Activated naive CD4-positive, alpha-beta T cell treated with anti-CD3 and anti-CD28 coated beads, Interleukin-2, amount 50 U/mL, for 72 hours (primary cell): ENCODE measurements at places on chromosomes 11 and 22.

GRCh38 chr22:41377846-41378245 lies 3.9 kb upstream of the TEF start:
- DNase-seq, result no peak

GRCh38 chr11:119175493-119176077 lies 7.1 kb downstream of the NLRX1 start:
- DNase-seq, result no peak

- no peak for DNase-seq
These were observed 782.9 kb downstream of the BRD1 start for GRCh38 chr22:49044776-49045175.

GRCh38 chr11:330694-331357 lies 10.2 kb upstream of the IFITM3 start:
- DNase-seq, result no peak

DNA sequence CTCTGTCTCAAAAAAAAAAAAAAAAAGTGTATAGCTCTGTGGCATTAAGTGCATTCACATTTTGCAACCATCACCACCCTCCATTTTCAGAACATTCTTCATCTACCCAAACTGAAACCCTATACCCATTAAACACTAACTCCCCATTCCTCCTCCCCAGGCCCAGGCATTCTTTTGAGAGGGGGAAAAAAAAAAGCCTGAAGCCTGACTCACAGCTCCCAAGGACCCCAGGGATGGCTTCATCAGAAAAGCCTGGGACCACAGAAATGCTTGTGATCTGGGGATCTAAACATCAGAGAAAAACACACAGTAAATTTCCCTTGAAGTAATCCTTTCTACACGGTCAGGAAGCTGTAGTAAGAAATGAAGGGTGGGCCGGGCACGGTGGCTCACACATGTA lies 10.7 kb upstream of the GTSE1 start:
- no peak for DNase-seq

DNA sequence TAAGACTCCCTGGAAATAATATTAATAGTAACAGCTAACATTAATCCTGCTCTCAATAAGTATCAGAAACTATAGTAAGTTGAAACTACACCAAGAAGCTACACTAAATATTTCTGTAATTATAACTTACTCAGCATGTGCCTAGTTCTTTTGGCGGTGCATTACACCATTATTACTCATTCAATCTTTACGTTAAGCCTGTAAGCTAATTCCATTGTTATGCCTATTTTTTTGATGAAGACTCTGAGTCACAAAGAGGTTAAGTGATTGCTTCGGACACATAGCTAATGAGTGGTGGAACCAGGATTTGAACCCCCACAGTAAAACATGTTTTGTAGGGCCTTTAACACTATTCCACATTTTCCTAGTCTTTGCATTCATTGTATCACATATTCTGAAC lies 111.6 kb downstream of the RASSF10 start:
- no peak for DNase-seq

GRCh38 chr11:104043142-104043541 lies 6.7 kb downstream of the DDI1 start:
- DNase-seq, result no peak

- DNase-seq, result no peak
These were observed 1476.5 kb downstream of the TBC1D22A start for GRCh38 chr22:48238966-48239365.

DNA sequence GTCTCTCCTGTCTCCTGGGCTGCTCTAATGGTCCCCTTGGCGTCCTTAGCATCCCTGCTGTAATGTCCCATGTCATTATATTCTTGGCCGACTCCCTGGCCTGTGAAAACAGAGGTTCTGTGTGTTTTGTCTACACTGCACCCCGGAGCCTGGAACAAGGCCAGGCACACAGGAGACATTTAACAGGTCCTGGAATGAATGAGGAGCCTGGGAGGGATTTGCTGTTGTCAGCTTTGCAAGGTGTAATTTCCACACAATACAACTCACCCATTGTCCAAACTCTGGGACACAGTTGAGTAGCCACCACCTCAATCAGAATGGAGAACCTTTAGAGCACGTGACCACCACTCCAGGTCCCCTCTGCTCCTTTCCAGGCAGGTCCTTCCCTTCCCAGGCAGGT lies 14.9 kb upstream of the PDGFB start:
- no peak for DNase-seq

- no peak for DNase-seq
These were observed 34.0 kb downstream of the IRAG1 start for GRCh38 chr11:10659339-10660216.

DNA sequence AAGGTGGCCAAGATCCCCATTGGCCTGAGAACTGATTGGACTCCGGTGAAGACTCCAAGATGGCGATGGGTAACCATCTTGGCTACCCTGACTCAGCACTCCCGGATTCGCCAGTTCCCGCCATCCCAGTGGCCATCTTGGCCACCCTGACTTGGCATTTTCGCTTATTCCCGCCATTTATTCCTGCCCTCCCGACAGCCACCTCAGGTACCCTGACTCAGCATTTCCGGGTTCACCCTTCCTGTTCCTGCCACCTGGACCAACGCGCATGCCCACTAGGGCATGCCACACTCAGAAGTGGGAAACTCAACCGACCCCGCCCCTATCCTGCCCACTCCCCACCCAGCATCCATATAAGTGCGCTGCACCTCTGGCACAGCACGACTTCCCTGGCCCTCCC lies 7.8 kb downstream of the OR8K5 start:
- DNase-seq, result no peak

DNA sequence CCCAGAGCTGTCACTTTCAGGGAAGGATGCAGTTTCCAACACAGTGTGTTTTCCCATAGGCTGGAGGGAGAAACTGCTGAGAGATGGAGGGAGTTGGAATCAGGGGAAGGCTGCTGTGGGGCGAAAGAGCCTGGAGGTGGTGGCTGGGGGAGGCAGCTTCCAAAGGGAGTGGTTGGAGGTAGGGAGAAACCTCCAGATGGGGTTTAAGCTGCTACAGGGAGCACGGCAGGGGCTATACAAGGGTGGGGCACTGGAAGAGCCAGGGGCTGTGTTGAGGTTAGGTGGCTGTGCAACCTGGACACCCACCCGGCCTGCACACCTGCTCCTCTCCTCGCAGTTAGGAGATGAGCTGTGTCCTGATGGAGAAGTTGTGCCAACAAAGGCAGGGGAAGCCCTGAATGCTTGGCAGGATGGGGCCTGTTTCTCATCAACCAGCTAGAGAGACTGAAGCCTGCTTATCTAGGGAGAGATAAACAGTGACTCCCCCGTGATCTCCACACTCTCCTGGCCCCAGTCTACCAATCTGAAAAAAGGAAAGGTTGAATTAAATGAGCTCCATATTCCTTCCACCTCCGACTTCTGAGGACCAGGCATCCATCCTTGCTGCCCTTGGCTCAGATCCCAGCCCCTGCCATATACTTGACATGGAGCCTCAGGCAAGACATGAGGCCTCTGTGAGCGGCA lies 3.6 kb upstream of the SLCO2B1 start:
- no peak for DNase-seq

DNA sequence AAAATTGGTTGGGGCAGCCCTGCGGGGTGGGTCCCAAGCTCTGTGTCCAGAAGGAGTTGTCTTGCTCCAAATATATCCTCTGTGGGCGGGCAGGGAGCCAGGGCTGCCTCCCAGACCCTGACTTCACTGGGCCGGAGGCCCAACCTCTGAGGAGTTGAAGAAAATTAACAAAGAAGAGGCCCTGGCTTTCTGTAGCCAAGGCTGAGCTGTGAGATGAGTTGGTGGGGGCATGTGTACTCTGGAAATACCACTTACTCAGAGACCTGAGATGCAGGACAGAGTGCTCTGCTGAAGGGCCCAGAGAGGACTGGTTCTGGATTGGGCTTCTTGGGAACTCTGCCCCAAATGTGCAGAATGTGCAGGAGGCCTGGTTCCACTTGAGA lies 96.3 kb downstream of the SWAP70 start:
- no peak for DNase-seq

DNA sequence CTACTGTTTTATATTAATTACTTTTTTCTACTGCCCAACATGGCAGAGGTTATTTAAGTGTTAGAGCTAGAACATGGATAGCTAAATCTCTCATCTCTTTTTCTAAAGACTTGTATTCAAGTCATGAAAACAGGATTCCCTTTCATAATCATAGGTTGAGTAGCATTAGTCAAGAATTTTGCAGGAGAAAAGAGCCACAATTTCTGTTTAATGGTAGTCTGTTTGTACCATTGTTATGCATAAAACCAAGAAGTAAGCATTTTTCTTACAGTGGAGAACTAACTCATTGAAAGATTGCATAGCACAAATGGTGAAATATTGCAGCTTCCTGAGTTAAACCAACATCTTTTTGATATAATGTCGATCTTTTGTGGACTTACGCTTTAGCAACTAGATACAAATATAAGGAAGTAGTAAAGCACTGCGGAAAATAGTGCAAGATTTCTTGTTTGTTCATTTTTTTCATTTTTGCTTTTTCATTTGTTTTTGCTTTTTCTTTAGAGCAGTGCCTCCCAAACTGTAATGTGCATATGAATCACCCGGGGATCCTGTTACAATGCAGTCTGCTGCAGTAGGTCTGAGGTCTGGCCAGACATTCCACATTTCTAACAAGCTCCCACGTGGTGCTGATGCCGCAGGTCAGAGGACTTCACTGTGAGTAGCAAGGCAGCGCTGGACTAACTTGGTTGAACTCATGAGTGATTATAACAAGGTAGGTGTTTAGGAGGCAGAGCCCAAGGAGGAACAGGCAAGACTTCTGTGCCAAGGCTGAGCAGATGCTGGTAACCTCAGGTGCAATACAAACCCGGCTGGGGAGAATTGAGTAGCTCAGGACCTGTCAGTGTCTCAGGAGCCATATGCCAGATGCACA lies 4.6 kb downstream of the ETS1 start:
- DNase-seq, result no peak

DNA sequence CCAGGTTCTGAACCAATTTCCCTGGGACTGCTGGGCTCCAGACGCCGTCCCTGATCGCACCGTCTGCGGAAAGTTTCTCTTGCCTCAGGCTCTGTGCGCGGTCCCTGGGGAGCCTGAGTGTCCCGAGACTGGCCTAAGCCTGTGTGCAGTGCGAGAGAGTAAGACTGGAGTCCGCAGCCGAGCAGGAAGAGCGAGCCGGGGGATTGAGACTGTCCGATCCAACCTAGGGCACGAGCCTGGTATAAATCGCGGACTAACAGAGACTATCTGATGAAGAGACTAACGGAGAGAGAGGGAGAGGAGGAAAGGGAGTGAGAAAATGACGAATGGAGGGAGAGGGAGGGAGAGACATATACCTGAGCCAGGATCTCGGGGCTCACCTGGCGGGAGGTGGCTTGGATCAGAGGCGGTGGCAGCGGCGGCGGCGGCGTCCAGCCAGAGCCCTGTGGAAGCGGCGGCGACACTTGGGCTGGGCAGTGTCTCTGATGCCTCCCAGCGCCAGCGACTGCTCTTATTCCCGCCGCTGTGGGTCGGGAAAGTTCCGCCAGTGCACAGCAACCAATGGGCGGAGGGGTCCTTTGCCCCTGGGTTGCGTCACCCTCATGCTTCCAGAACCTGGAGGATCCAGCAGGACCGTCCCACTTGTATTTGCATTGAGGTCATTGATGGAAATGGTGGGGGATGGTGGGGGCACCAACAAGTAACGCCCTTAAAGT lies at the start of gene CALCA:
Gene CALCA (minus strand): TSS at position 487 of the 716 bp plus-strand sequence. CDS start 1,159 bp downstream, outside the sequence.
- DNase-seq, result no peak

DNA sequence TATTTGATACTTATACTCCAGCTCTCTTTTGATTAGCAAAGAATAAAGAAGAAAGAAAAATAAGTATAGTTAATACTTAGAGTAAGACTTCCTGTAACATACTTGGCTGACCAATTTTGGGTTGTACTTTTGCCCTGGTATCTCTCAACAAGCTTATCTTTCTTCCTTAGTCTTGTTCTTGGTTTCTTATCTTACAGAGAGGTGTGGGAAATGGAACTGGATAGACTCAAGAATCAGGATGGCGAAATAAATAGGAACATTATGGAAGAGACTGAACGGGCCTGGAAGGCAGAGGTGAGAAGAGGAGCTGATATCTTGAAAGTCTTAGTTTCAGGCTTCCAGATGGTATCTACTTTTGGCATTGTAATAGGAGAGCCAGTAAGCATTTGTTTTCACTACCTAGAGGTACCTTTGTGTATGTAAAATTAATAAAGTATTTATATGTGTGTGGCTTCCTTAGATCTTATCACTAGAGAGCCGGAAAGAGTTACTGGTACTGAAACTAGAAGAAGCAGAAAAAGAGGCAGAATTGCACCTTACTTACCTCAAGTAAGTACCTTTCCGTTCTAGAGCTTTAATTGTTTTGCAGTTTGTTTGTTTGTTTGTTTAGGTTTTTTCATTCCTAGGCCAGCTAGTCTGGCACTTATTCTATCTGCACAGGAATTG lies 11.3 kb upstream of the BACE1-AS start:
- DNase-seq, result no peak

DNA sequence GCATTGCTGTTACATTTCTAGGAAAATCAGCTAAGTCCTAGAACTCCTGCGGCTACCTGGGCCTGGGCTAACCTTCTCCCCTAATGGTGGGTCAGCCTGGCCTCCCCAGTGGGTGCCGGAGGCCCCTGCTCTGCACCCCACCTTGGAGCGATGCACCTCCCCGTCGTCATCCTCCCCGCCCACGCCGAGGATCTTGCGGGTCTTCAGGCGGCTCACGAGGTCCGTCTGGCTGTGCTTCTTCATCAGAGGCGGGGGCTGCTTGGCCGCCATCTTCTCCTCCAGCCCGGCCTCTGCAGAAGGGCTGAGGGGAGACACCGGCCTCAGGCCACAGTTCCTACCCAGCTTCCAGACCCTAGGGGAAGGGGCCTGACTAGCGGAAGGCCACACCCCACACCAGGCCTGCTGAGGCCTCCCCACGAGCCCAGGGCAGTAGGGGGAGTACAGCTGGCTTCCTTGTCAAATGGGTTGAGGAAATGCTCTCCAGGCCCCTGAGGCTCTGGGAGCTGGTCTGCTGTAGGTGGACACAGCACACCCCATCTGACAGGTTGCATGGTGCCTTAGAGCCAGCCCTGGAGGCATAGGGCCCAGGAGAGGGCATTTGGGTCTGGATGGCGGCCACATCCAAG lies 12.5 kb downstream of the TP53I11 start:
- no peak for DNase-seq

DNA sequence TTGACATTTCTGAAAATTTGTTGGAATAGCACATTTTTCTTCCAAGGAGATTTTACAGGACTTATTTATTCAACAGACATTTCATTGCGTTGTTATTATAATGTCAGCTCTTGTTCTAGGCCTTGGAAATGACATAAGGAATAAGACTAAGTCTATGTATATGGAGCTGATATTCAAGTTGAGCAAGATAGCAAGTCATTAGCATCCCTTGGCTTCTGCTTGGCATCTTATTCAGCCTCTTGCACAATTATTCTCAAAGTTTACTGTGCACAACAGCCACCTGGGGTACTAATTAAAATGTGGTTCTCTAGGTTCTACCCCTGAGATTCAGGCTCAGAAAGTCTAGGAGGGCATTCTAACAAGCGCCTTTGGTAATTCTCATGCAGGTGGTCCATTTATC lies 304.8 kb upstream of the DDI1 start:
- no peak for DNase-seq

- DNase-seq, result no peak
These were observed 72.1 kb downstream of the RNF169 start for GRCh38 chr11:74820763-74821162.
